H4 (cell line): ENCODE measurements at places on chromosomes 3 and 15. TPM values are rescaled to one million over a fixed set of nuclear protein-coding genes. Genes with fewer than 3 reads are reported as not detected.

- no peak for DNase-seq
Measured at GRCh38 chr3:124526601-124527000, 203.7 kb upstream of the UMPS start.

- DNase-seq, result no peak
Measured at GRCh38 chr3:129119365-129120100, 2.1 kb downstream of the RAB43 start.

DNA sequence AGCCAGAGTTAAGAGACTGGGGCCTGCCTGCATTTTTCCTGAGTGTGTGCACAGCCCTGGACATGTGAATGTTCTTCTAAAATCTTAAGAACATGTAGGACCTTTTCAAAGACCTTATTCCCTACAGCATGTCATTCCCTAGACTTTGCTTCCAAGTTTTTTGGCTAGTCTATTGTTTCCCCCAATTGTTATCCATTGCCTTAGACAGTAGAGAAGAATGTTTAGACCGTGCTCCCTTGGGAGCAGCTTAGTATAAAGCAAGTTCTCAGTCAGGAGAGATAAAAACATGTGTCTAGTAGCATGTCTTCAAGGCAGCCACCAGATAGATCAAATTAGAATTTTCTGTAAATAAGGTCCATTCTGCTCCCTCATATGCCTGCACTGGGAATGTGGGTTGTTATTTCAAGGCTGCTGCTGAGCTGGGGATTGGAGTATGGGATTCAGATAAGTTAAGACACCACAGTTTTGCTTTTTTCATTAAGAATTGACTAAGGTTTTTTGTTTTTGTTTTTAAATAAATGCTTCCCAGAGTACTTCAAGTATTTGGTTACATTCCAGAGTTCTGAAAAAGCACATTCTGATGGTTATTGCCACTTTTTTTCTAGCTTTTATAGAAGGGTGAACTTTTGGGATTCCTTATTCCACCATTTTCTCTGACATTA, 246.7 kb downstream of the RORA start:
- no peak for DNase-seq

DNA sequence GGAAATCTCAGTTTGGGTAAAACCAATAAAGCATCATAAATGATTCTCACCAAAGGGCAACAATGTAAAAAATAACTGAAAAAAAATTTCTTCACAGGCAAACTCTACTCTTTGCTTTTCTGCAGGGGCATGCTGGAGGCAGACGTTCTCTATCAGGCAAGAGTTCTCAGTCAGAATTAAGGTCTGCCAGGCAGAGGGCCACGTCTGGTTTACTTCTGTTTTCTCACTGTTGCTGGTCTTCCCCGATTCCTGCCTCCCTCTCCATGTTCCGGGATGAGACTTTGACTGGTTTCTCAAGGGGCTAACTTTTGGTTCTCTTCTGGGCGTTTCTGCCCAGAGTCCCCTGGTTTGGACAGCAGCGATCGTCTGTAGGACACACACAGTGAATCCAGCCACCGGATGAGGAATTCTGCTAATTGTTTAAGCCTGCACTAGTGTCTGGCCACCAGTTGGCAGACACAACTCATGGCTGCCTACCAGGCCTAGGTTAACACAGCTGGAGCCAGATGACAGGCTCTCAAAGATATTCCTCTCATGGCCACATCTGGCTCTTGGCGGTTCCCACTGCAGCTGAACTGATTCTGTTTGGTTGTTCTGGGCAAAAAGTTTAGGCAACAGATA, 273.1 kb downstream of the FOXP1 start:
- DNase-seq, result no peak

GRCh38 chr3:63967675-63968611, 55.4 kb downstream of the PSMD6 start:
- DNase-seq, result peak; percentile 31

DNA sequence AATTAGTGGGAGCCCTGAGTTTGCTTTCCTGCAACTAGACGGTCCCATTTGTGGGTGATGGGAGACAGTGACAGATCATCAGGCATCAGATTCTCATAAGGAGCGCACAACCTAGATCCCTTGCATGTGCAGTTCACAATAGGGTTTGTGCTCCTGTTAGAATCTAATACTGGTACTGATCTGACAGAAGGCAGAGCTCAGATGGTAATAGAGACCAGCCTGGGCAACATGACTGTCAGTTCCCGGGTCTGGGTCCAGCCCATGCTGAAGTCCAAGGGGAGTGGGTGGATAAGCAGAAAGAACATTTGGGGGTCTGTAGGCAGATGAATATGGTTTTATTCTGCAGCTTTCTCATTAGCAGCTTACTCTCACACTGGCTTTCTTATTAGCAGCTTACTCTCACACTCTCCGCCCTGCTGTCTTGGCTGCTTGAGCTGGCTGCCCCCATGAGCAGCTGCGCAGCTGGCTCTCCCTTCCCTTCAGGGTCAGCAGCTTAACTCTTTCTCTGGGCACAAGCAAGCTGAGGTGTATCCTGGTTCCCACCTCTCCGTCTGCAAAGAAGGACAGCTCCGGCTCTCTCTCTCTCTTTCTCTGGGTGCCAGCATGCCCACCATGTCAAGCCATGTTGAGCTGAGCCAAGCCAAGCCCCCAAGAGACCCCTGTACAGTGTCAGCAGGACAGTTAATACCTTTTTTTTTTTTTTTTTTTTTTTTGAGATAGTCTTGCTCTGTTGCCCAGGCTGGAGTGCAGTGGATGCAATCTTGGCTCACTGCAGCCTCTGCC, 46.5 kb downstream of the KLHDC8B start:
- no peak for DNase-seq

- DNase-seq, result no peak
Measured at GRCh38 chr15:76285241-76285825, 25.9 kb downstream of the ETFA start.

GRCh38 chr3:15223685-15224572, 17.9 kb downstream of the CAPN7 start:
- DNase-seq, result peak; percentile 23

DNA sequence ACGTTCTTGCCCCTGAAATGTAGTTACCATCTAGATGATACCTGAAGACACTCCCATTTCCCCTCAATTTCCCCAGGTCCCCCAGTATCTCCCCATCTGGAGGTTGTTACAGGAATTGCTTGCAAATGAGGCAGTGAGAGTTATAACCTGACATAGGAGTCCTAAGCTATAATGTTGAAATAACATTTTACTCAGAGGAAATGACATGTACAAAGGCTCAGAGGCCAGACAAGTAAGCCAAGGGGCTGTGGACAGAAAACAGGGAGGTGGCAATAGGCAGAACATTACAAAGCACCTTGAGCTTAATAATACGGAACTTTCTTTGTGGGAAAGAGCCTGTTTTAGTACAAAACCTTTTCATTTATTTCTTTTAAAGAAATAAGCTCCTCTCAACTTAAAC, 171.9 kb downstream of the FRMD5 start:
- DNase-seq, result no peak

DNA sequence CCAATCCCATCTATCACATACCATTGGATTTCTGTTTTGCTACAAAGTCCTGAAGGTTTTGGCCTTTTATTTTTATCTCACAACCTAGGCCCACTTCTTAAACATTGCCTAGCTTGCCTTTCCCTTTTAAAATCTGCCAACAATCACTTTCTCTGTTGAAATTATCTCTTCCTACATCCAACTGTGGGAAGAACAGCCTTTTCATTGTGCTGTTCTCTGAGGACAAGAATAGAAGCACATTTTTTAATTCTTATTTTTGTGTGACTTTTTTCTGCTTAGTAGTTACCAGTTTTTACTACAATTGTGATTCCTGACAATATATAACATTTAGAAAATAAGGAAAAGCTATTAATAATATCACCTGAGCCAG, 159.2 kb downstream of the CNTN6 start:
- DNase-seq, result no peak

DNA sequence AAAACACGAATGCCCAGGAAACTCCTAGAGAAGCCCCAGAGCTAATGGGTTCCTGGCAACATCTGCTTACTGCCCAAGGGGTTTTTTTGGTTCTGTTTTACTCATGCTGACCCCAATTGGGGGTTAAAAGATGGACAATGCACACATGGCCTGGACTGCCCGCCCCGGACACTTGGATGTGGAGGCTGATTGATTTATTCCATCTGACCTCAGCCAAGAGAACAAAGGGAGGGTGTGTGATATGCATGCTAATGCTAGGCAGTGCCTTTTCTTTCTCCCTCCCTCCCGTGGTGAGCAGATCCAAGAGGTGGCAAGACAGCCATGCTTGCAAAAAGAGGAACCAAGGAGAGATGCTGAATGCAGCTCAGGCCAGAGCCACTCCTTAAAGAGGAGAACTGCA, 3.3 kb upstream of the LRTM1 start:
- DNase-seq, result no peak

DNA sequence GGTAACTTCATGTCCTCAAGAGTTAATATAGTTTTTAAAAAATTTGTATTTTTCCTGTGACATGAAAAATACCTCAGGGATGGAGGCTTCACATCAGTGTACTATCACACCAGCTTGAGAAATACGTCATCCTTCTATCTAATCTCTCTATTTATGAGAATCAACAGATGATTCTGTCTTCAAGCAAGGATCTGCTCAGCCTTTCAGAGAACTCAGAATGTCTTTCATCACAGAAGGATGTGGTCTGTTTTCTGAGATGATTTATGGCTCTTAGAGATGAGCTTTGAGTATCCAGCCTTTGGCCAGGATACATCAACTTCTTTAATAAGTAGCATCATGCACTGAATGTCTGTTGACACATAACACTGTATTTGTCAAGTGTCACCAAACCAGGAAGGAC, 193.9 kb downstream of the DTWD1 start:
- DNase-seq, result no peak

DNA sequence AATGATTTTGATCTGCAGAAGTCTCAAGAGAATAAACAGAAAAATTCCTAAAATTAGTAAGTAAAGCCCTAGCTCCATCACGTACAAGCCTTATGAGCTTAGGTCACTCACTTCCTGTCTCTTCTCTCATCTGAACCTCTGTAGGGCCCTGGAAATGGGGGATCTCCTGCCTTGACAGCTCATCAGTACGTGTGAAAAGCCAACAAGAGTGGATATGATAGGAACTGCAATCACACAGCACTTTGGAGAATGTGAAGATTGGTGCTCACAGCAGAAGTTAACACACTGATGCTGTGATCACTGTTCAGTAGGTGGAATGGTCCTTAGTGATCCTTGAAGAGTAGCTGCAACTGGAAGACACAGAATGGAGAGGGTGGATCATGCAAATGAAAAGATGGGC, 27.8 kb upstream of the ALDH1L1 start:
- no peak for DNase-seq

- DNase-seq, result no peak
Measured at GRCh38 chr3:115825046-115825445, 201.7 kb downstream of the GAP43 start.

GRCh38 chr3:50132421-50133282, 22.5 kb upstream of the SEMA3F start:
- no peak for DNase-seq

DNA sequence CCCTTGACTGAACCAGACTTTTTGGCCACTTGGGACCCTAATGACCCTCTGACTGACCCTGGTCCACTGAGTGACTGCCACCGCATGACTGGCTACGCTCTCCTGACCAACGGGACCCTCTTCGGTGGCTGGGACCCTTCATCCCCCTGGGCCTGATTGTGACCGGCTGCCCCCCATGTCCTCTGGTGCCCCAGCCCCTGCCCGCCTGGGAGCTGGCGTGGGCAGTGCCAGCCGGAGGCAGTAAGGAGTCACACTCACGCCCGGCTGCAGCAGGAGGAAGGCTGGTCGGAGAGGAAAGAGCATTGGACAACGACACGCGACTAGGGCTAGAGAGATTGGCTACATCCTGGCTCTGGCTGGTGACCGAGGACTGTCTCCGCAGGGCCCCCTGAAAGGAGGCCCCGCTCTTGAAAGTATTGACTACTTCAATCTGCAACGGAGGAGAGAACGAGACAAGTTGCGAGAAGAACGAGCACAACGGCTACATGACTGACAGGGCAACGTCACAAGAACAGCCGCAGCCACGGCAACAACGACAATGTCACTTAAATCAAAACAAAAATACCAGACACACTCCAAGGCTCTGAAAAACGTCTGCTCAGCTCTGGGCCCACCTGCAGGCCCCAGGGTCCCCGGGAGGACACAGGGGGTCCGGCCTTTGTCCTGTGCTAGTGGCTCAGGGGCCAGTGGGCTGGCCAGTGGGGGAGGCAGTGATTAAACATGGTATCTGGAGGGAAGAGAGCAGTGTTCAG, 15.1 kb upstream of the SEC13 start:
- DNase-seq, result no peak

DNA sequence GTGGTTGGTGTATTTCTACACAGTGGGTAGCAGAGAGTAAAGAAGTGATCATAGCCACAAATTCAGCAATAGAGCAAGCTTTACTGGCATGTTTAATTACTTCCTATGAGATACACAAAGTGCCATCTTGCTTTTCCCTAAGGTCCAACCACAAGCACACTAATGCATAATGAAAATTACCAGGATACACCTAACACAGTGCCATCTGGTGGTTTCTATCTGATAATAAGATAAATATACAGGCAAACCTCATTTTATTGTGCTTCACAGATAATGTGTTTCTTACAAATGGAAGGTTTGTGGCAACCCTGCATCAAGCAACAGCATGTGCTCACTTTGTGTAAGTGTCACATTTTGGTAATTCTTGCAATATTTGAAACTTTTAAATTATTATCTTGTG, 223.0 kb downstream of the NSUN3 start:
- DNase-seq, result peak; percentile 5

DNA sequence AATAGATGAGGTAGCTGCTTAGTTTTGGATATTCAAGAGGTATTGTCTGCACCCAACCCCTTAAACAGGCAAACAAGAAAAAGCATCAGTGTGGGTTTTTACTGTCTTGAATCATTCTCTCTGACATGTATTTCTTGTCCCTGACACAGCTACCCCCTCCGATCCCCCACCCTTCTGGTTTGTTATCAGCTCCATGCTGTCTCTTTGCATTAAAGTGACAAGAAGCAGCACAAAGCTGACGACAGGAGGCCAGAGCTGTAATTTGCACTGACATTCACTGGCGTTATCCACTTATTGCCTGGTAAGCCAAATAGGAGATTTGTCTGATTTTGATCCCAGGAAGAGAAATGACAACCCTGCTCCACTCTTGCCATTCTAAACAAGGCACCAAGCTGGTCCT, 83.3 kb upstream of the SNRK start:
- no peak for DNase-seq

GRCh38 chr3:128076483-128077201, 24.4 kb downstream of the SEC61A1 start:
- no peak for DNase-seq

Gene MUC13
- 0.12 and 0.14 TPM in 2 replicates for total RNA-seq

Gene HHATL
- total RNA-seq, result not detected in 2 replicates

Gene XYLB
- 0.08 and 1.3 TPM in 2 replicates for total RNA-seq

Gene DPPA4
- total RNA-seq, result 0.04 TPM in 1 of 2 replicates, not detected in the other
